ENCODE measurements at places on chromosomes 11 and 22.

DNA sequence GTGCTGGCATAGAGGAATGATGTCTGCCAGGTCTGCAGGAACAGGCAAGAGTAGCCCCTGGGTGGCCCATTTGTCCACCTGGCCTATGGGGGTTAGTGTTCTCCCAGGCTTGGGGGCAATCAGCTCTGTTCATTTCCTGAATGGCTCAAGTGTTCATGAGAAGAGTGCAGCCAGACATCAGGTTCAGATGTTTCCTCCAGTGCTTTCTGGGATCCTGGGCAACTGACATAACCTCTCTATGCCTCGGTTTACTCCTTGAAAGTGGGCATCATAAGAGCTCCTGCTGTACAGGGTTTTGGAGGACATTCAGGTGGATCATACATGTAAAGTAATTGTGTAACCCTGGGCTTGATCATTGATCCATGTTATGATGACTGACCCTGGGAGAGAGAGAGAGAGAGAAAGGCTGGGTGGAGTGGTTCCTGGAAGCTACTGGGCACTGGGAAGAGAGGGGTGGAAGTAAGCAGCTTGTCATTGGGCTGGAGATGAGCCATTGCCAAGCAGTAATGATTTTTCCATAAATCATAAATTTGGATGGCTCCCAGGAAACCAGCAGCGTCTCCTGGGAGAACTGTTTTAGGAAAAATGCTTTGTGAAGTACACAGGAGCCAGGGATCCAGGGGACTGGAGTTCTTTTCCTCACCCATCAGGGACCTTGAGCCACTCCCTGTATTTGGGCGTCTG, 30.2 kb upstream of the ACCSL start:
- no peak for DNase-seq

- DNase-seq, result no peak
Observed at GRCh38 chr11:2621894-2622293, 77.9 kb downstream of the KCNQ1OT1 start.

GRCh38 chr11:40328890-40329614, 1130.4 kb downstream of the LRRC4C start:
- DNase-seq, result no peak

DNA sequence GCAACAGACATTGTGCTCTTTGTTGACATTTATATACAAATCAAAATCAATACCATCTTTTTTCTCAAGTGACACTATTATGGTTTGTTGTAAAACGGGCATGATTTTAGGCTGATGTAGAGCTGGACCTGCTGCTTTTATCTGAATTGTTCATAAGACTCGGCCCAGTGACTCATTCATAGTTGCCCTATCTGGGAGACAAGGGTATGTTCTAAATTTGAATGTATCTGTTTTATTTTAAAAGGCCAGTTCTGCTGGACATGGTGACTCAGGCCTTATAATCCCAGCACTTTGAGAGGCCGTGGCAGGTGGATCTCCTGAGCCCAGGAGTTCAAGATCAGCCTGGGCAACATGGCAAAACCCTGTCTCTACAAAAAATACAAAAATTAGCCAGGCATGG, 39.3 kb downstream of the CEP295 start:
- DNase-seq, result no peak

- DNase-seq, result no peak
Observed at GRCh38 chr11:86372041-86372440, 2.6 kb upstream of the CCDC81 start.

DNA sequence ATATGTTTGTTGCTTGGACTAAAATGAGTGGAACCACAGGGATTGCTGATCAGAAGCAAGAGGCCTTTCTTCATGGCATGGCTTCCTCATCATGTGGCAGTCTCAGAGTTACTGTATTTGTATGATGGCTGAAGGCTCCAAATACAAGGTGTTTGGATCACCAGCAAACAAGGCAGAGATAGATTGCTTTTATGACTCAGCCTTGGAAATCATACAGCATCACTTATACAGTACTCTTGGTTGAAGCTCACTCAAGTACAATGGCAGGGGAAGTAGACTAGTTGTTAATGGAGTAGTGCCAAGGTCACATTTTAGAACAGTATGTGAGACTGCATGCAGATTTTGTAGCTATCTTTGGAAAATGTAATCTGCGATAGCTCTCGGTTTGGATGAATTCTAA, 16.6 kb downstream of the CAPRIN1 start:
- DNase-seq, result no peak

DNA sequence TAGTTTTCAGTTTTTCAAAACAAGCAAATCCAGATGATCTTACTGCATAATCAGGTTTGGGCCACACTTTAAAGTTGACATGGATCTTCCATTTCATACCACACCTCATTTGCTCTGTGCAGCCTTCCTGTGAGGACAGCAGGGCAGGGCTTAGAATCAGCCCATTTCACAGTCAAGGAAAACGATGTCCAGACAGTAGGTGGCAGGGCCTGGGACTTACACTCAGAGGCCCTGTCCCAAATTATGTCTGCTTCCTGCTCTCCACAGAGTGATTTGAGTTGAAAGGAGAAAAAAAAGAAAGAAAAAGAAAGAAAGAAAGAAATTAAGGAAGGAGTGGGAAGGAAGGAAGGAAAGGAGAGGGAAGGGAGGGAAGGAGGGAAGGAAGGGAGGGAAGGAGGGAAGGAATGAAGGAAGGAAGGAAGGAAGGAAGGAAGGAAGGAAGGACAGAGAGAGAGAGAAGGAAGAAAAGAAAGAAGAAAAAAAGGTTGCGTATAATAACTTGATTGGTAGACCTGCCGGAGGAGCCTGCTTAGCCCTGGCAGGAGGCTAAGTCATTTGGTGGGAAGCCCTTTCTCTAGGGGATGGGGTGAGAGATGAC, 23.6 kb downstream of the TSKU start:
- DNase-seq, result no peak

GRCh38 chr11:128585498-128586238, 1.7 kb downstream of the ETS1 start:
- DNase-seq, result no peak

DNA sequence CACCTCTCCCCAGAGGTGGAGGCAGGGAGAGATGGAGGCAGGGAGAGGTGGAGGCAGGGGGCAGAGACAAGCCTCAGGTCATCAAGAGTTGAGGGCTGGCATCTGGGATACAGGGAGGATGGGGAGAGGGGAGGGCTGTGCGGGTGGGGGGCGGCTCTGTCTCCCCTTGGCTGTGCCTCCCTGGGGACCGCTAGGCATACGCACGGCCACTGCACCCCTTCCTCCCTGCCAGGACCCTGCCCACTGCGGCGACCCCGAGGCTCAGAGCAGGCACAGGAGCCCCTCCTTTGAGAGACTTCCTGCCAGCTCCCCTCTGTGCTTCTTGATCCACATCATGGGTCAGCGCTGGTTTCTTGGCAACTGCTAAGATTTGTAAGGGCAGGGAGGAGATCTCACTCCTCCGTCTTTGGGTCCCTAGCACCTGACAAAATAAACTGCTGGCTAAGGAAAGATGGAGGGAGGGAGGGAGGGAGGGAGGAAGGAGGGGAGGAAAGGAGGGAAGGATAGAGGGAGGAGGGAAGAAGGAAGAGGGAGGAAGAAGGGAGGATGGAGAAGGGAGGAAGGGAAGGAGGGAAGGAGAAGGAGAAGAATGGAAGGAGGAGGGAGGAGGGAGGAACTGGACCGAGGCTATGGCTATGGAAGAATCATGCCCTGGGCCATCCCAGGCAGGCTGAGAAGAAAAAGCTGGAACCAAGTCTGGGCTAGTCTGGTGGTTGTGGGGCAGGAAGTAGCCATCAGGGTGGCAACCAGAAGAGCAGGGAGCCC, 18.5 kb downstream of the PRR33 start:
- DNase-seq, result no peak

DNA sequence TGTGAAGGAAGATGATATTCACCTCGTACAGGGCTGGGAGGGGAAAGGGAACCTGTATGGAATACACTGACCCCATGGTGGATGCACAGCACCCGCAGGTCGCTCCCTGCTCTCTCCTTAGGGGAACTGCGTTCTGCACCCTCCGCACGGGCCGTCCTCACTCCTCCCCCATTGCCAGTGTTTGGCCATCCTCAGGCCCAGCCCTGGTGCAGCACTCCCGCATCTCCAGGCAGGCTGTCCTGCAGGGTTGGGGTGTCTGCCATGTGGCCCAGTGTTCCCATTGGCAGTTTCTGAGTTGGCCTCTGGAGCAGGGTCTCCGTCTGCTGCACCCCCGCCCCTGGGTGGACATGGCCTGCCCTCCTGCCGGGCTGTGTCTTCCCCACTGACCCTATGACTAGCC, 19.1 kb upstream of the PARVG start:
- DNase-seq, result no peak

DNA sequence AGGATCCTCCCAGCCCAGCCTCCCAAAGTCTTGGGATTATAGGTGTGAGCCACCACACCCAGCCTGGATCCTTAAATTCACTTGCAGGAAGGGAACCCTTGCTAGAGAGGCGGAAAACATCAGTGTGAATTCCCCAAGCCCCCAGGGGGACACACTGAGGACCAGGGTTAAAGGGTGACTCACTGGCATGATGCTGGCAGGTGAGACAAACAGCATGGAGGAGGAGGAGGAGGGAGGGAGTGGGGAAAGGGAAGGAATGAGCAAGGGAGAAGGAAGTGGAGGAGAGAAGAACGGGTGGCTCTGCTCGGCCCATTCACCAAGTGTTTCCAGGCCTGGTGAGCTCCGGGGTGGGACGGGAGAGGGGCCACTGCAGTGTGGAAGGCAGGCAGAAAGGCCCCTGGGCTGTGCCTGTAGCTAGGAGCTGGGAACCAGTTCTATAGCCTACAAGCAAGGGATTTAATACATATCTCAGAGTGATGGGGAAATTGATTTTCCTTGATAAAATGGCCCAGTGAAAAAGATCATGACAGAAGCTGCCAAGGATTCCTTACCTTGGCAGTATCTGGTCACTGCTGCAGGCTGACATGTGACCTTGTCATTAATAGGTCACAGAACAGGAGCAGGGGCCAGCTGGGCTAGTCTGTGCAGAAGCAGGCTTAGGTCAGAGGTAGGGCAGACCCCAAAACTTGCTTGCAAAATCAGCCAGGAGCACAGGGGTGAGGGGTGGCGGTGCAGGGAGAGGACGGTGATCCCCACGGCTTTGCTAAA, 370.2 kb downstream of the SHANK2 start:
- no peak for DNase-seq

GRCh38 chr22:40525250-40525884, 111.2 kb downstream of the MRTFA start:
- DNase-seq, result no peak

DNA sequence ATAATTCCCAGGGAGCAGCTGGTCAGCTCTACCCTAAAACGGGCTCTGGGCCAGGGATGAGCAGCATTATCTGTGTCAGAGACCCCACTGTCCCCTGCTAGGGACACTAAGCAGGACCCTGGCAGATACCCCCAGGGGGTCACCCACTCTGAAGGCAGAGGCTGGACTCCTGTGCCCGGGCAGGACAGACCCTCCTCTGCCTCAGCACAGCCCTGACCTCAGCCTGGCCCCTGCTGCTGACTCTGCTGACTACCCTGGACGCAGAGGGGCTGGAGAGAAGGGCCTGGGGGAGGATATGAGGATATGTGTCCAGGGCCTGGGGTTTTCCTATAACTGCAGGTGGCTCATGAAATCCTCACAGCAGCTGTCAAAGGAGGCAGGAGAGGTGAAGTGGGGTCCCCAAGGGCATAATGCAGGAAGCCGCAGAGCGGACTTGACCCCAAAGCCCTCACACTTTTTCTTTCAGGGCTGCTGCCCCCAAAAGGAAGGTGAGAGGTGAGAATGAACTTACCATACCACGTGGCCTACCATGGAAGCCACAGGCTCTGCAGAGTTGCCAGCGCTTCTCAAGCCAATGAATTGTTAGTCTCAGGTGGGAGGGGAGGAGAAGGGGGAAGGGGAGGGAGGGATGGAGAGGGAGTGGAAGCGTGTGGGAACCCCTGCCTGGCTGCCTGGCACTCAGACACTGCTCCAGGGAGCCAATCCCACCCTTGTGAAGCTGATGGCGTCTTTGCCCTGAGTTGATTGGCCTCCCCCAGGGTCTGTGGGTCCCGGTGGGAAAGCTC, 76.7 kb upstream of the WNT11 start:
- no peak for DNase-seq

DNA sequence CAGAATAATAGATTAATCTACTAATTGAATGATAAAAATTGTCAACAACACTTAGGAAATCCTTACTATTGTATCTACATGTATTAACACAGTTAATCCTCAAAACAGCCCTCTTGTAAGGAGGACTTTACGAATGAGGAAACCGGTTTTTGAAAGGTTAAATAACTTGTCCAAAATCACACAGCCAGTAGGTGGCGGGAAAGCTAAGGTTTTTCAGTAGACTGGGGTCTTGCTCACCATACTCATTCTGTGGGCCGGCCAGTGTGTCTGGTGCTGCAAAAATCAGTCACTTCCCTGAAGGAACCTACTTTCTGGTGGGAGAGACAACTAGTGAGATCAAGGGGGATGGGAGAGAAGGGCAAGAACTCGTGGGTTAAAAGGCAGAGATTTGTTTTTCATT, 3.8 kb downstream of the DCPS start:
- peak; percentile 14 for DNase-seq

DNA sequence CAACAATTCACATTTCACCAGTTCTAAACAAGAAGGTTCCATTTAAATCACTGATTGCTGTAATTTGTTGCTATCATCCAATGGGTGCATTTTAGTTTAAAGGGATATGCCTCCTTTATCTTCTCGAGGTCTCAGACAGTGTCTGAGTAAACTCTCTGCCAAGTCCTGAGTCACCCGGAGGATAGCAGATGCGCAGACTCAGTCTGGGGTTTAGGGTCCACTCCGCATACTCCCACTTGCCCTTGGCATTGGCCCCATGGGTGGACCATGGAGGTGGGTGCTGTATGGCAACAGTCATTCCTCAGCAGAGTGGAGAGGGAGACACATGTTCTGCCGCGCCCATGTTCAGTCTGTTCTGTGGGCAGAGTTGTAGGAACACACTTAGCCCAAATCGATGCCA, 65.4 kb upstream of the CRTAM start:
- DNase-seq, result no peak

DNA sequence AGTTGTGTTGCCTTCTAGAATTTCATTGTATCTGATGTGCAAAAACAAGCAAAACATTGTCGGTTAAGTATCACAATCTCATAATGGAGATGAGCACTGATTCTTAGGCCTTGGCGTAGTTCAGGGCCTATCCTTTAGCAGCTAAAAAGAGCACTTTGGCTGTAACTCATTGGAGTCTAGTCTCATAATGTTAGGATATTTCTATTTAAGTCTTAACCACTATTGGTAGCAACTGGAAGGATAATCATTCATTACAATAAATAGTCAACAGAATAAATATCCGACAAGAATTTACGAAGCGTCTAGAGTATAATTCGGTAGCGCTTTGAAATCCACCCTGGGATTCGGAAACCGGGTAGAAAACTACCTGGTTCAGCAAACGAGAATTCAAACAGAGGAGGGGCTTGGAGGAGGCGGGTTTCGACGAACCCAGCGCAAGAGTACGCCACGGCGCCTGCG, 461 bp upstream of the EED start:
- DNase-seq, result peak; percentile 76
